NCI-H187 treated with DMSO at 0.1 percent for 48 hours (cell line): ENCODE measurements at places on chromosomes 7 and 10.

GRCh38 chr10:116891208-116891607 lies 41.9 kb downstream of the ENO4 start:
- DNase-seq, result no peak

DNA sequence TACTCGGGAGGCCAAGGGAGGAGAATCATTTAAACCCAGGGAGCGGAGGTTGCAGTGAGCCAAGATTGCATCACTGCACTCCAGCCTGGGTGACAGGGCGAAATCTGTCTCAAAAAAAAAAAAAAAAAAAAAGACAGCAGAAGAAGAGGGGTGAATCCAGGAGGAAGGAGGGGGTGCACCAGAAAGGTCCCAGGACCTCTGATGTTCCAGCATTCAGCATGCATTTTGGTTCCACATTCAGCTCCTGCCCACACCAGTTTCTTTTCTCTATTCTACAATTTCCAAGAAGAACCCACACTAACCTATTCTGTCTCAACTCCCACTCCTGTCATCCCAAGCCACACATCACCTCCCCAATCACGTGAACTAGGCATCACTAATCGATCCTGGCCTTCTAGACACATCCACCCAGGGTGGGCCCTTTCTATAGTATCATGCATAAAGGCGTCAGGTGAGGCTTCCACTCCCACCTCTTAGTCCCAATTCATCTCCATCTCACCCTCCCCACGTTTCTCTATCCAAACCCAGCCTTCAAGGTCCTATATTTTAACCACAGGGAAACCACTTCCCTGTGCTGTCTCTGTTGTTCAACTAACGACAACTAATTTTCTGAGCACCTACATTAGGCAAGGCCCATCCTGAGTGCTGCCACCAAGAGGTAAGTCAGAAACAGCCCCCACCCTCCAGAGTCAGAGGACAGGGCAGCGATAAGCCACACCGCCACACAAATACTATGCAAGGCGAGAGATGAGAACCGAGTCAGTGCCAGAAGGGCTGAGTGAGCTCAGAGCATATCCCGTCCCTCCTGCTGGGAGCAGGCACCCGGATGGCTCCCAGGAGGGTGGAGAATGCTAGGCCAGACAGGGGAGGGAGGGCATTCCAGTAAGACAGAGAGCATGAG lies 2.2 kb downstream of the ANXA11 start:
- DNase-seq, result no peak

GRCh38 chr7:38244516-38244915 lies 28.9 kb downstream of the TARP start:
- no peak for DNase-seq

DNA sequence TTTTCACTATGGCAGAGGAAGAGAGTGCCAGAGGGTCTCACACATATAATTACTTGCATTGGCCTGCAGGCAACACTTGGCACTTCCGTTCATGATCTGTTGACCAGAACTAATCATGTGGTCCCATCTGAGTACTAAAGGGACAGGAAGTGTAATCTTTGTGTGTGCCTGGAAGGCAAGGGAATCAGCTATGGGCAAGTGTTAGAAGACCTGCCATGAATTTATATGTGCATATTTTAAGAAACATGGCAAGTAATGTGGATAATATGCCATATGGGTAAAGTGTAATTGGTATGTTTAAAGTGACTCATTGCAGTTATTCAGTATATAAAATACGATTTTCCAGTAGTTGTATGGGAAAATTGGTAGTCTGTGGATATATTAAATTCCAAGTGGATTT lies 46.1 kb downstream of the CCSER2 start:
- no peak for DNase-seq

DNA sequence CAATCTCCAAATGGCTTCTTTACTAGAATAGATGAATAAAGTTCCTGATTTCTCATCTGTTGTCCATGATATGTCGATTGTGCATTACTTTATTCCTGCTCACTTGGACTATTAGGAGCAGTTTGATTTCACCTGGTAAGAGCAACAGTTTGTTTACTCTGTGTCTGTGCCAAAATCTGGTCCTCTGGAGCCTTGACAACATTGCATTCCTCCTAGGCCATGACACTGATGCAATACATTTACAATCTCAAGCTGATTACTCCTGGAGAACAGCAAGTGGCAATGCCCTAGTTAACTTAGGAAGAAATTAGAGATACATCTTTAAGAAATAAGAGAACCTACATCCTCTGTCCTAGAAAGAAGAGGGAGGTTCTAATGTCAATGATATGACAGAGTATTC lies 71.8 kb downstream of the SGCE start:
- no peak for DNase-seq

DNA sequence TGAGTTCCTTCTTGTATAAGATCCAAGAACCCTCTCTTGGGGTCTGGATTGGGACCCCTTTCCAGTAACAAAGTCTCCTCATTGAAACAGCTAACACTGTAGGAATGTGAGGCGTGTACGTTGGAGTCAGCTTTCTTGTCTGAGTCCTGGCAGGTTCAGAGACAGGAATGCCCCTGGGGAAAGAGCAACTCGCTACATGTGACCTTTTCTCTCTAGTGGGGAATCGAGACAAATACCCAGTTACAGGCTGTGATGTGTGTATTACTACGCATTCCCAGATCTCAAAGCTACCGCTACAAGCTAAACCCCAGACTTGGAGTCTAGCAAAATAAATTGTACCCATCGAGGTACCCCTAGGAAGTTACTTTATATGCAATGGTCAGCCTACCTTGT lies 85.6 kb upstream of the FRMD4A start:
- no peak for DNase-seq

DNA sequence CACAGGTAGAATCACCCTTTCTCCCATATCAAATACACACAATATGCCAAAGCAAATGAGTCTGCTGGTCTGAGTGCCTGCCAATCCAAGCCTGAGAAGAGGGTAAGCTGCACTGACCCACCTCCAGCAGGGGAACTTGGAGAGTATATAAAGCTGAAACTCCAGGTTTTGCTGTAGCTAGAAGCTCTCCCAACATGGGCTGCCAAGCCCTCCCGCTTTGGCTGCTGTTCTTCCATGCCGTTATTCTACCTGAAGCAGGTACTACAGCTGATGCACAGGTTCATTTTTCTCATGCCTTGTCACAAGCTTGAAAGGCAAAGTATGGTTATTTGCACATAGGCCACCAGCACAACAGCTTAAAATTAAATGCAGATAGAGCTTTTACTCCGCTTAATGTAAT lies 21.5 kb upstream of the C10orf120 start:
- DNase-seq, result no peak

DNA sequence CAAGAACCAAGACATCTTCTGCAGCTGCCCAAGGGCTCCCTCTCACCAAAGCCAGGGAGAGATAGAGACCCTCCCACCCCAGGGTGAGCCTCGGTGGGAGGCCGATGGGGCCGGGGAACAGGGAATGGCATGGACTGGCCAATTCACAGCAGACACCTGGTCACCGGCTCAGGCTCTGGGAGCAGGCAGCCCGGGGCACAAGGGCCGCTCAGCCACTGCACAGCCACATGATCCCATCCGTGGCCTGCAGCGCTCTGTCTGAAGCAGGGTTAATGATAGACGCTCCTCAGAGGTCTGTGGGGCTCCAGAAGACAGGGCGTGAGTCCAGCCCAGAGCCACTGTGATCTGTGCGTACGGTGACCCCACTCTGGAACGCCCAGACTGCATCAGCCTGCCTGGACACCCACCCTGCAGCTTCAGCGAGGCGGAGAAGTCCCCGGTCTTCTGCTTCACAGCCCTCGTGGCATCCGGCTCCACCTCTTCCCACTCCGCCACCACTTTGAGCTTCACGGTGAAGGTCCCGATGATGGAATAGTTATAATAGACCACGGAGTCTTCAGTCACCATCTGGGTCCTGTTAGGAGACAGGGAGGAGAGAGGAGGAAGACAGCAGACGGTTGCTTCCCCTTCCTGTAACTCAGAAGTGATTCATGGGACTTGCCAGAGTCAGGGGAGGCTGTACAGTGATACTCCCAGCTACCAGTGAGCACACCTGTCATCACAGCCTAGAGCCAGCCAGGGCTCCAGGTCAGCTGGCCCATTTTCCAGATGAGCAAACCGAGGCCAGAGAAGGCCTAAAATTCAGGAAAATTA lies 14.0 kb downstream of the TMEM130 start:
- DNase-seq, result no peak

GRCh38 chr7:24555719-24556118 lies 17.5 kb upstream of the PALS2 start:
- no peak for DNase-seq

DNA sequence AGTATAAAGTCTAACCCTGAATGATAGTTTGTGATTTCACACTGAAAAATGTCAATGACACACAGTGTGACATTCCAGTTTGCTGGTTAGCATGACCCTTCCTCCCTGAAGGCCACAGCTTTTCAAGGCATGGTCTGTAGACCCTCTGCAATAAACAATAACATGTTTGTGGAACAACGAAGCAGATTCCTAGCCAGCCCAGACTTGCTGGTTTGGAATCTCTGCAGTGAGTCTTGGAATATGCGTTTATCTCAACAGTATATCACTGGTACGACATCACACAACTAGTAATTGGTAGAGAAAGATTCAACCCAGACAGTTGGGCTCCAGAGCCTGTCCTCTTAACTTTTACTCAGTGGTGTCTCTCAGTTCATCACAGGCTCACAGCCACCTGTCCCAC lies 23.7 kb upstream of the DUSP5 start:
- no peak for DNase-seq

GRCh38 chr7:28774261-28774988 lies 183.7 kb downstream of the TRIL start:
- DNase-seq, result no peak

DNA sequence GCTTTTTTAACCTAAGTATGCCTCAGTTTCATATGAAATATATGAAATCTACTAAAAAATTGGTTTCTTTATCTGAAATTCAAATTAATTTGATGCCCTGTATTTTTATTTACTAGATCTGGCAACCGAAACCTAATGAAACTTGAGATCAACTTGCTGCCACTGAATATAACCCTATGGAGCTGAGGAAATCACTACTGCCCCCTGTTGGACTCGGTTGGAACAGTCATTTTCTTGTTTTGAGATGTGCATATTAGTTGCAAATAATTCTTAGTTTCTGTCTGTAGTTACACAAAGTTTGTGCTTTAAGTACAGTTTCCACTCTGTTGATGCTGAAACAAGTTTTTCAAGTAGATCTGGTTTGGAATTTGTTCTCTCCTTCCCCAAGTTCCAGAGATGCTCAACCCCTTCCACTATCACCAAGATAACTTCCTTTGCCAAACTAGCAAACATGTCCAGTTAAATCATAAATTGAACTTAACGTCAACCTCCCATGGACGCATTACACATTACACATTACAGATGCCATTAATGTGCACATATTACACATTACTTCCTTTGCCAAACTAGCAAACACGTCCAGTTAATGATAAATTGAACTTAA lies 22.2 kb upstream of the EXOC4 start:
- DNase-seq, result peak; percentile 39

DNA sequence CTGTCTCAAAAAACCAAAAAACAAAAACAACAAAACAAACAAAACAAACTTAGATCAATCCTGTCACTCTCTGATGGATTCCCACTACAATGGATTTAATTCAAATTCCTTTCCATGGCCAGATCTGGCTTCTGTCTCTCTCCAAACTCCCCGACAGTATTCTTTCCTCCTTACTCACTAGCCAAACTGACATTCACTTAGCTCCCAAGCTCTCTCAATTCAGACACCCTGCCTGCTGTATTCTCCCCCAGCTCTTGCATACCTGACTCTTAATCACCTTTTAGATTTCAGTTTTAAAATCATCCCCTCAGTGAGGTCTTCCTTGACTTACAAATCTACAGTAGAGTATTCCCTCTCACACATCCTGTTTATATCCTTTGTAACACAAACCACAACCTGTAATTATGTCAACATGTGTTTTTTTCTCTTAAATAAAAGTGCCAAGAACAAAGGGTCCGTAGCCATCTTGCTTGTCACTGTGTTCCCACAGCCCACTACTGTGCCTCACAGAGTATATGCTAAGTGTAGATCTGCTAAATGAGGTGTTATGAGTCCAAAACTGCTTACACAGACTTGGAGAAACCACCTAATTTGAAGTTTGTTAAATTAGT lies 14.4 kb downstream of the HERPUD2 start:
- DNase-seq, result no peak

GRCh38 chr7:70098133-70098561 lies 499.9 kb downstream of the AUTS2 start:
- no peak for DNase-seq

GRCh38 chr10:54259104-54259503 lies 541.9 kb downstream of the PCDH15 start:
- no peak for DNase-seq

DNA sequence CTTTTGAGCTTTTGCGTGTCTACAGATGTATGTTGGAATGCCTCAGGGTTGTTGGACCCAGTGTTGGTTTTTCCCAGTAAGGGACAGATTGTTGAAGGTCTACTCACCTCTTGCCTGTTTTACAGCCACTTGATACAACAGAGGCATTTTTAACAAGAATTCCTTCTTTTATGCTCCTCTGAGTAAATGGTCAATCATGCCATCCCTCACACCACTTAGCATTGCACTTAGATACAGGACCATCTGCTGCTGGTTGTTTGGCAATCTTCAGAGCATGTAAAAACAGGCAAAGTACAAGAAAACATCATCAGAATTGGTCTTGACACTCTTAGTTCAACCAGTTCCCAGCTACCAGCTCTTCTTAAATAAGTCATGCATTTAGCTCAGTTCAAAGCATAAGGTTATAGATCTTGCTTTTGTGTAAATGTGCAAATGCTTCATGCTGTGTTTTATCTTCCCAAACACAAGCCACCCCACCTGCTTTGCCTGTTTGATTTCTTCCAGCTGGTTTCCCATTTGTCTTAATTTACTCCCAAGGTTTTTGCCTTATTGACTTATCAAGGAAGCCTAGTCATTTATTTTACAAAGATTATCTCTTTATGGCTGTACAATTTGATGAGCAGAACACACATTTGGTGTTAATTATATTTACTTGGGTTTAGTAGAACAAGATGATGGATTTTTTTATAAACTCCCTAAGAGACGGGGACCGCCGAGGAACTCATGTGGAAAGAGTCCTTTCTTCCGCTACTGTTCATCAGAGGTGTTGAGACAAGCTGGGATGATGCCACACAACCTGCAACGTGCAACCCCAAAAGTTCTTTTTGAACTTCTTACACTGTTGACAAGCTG lies 136.6 kb downstream of the AHR start:
- peak; percentile 15 for DNase-seq

DNA sequence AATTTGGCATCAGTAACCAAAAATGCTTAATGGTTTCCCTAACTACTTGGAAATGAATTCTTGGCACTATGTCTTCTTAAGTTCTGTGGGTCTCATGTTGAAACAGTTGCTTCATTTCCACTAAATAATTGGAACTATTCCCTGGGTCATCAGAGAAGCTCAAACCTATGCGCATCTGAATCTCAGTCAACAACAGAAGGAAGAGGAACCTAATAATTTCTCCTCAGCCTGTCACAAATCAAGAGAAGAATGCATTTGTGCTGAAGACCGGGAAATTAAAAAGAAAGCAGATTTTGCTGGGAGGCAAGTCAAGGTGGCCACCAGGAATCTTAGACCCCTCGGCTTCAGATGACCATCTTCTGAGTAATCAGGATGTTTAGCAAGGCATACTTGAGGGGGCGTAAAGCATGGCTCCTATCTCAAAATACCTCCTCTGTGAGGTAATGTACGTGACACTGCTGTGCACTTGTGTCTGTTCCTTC lies 41.4 kb downstream of the TOMM7 start:
- no peak for DNase-seq

- DNase-seq, result no peak
Measured at GRCh38 chr7:81053623-81054022, 134.8 kb upstream of the SEMA3C start.

- no peak for DNase-seq
Measured at GRCh38 chr7:27158436-27159265, 2.2 kb upstream of the HOXA7 start.
